ENCODE measurements at places on chromosomes 7 and 10. TPM values are rescaled to one million over a fixed set of nuclear protein-coding genes. Genes with fewer than 3 reads are reported as not detected.

The TAS2R41 gene
- total RNA-seq, result not detected

The SPOCK2 gene
- not detected for total RNA-seq

The IDI2 gene
- total RNA-seq, result not detected

The TRIM4 gene
- total RNA-seq, result 16.9 TPM

The TECPR1 gene
- total RNA-seq, result 10.9 TPM

The ENKUR gene
- total RNA-seq, result not detected

The DRGX gene
- not detected for total RNA-seq

The SEMA4G gene
- total RNA-seq, result 1.2 TPM

The PDE6C gene
- total RNA-seq, result not detected

The ANKRD16 gene
- total RNA-seq, result 14.9 TPM

The LRRC17 gene
- 2.0 TPM for total RNA-seq

The ZNF804B gene
- total RNA-seq, result not detected

The OPN1SW gene
- total RNA-seq, result not detected

The PLAU gene
- total RNA-seq, result 167 TPM

The RBP4 gene
- total RNA-seq, result not detected

The KCNH2 gene
- total RNA-seq, result not detected

The UTF1 gene
- not detected for total RNA-seq

The SLC26A3 gene
- not detected for total RNA-seq

The OPN4 gene
- not detected for total RNA-seq

The CDH23 gene
- total RNA-seq, result 0.35 TPM

The CDNF gene
- 0.21 TPM for total RNA-seq

The UNCX gene
- not detected for total RNA-seq

The GPR85 gene
- 1.1 TPM for total RNA-seq

The RPEL1 gene
- total RNA-seq, result not detected

The CAV1 gene
- total RNA-seq, result 428 TPM

The ATAD1 gene
- 38.6 TPM for total RNA-seq

The NPC1L1 gene
- total RNA-seq, result not detected

The RAB18 gene
- total RNA-seq, result 38.4 TPM

The TRPV5 gene
- total RNA-seq, result not detected

The FAM25A gene
- 20.3 TPM for total RNA-seq

The CALHM2 gene
- total RNA-seq, result 1.7 TPM

The COL13A1 gene
- 0.19 TPM for total RNA-seq

The ZEB1 gene
- total RNA-seq, result 0.19 TPM

The DPCD gene
- 46.2 TPM for total RNA-seq

The HTR7 gene
- total RNA-seq, result 10.4 TPM

The ENTPD1 gene
- not detected for total RNA-seq

The CRYGN gene
- not detected for total RNA-seq

The TACR2 gene
- 0.28 TPM for total RNA-seq

The NOS3 gene
- total RNA-seq, result 0.51 TPM

The SPDYE2 gene
- not detected for total RNA-seq

The PAPOLB gene
- not detected for total RNA-seq

The CTTNBP2 gene
- total RNA-seq, result 2.5 TPM

The UCN3 gene
- total RNA-seq, result not detected

The LLCFC1 gene
- not detected for total RNA-seq

The ACBD7 gene
- 0.74 TPM for total RNA-seq

The TUBAL3 gene
- total RNA-seq, result 0.35 TPM

The LIPJ gene
- not detected for total RNA-seq

The PRXL2A gene
- total RNA-seq, result 54.7 TPM

The ADAM22 gene
- 0.07 TPM for total RNA-seq

The CCL24 gene
- not detected for total RNA-seq

The TLX1 gene
- 2.2 TPM for total RNA-seq

The TSPAN13 gene
- 35.8 TPM for total RNA-seq

The TUBB8 gene
- not detected for total RNA-seq

The FAM237B gene
- not detected for total RNA-seq

The SORBS1 gene
- total RNA-seq, result 0.07 TPM

The CRTAC1 gene
- total RNA-seq, result not detected

The TMEM176A gene
- total RNA-seq, result not detected

The EVX1 gene
- total RNA-seq, result not detected

The PRTFDC1 gene
- 2.8 TPM for total RNA-seq
